ENCODE measurements at places on chromosomes 1 and 21.

GRCh38 chr1:49995734-49996133 lies 28.0 kb downstream of the AGBL4 start:
- DNase-seq: no peak

DNA sequence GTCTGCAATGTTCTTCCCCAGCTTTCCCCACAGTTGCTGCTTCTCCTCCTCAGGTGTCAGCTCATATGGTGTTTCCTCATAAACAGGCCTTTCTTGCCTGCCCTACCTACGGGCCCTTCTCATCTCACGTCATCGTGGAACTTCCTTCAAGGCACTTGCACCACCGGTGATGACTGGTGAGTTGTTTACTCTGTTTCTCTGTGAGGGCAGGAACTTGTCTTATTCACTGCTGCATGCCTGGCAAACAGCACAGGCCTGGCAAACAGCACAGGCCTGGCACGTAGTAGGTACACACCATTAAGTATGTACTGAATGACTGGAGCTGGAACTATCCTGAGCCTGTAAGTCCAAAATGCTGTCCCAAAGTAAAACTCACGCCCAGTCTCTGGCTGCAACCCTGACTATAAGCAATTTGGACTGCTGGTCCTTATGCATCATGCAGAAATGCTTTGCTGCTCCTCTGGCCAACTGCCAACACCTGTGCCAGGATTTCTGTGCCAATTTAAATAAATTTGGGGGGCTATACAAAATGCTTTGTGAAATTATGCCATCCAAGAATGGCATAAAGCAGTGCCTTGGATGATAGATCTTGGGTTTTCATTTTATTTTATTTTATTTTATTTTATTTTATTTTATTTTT lies 25.7 kb downstream of the STK40 start:
- peak; percentile 8 for DNase-seq

- DNase-seq: peak; percentile 27
Observed at GRCh38 chr1:118122234-118123004, 62.6 kb downstream of the SPAG17 start.

- DNase-seq: no peak
Observed at GRCh38 chr1:63307196-63307794, 15.1 kb upstream of the FOXD3 start.

GRCh38 chr1:79950511-79950910 lies 944.0 kb upstream of the ADGRL4 start:
- no peak for DNase-seq
